ENCODE measurements at places on chromosomes 3 and 15.

DNA sequence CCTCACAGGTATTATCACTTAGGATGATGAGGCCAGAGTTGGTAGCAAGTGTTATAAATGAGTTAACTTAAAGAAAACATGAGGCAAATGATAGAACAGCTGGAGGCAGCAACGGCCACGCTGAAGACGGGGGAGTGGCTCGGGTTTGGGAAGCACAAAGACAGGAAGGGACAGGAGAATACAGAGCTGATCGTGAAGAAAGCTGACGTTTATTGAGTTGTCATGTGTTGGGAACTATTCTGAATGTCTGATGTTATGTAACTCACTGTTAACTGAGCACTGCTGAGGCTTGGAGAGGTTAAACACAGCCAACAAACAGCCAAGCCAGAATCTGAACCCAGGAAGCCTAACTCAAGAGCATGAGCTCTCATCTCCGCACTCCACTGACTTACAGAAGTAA, 42.3 kb downstream of the FGD5 start:
- no peak for DNase-seq

GRCh38 chr15:65089206-65089824, 12.8 kb downstream of the KBTBD13 start:
- no peak for DNase-seq

DNA sequence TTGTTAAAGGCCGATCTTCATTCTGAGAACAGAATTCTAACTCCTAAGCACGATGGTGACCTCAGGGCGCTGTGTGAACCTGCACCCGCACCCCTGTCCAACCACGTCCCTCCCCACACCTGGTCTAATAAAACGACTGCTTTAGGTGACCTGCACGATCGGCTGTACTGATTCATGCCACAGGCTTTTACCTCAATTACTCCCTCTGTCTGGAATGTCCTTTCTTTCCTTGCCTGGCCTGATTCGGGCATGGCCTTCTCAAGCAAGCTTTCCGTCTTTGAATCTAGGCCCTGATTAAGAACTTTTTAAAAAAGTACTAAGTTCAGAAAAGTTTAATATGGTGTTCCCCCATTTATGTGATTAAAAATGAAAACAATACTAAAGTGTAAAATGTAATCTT, 842 bp upstream of the U2SURP start:
- DNase-seq, result no peak

DNA sequence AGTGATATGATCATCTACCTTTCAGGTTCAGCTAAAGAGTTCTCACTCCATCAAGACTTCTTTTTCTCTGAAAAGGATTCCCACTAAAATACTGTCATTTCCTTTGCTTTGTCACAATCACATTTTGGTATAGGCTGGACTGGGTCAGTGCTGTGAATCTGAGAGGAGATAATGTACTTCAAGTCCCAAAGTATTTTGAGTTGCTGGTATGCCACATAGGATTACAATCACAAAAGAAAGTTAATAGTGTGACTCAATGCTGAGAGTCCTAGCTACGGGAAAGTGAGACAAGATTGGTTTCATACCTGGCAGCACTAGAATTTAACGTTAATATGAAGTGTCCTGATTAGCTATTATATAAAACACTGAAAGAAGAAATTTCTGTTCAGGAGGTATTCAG, 1073.5 kb downstream of the FHIT start:
- no peak for DNase-seq

DNA sequence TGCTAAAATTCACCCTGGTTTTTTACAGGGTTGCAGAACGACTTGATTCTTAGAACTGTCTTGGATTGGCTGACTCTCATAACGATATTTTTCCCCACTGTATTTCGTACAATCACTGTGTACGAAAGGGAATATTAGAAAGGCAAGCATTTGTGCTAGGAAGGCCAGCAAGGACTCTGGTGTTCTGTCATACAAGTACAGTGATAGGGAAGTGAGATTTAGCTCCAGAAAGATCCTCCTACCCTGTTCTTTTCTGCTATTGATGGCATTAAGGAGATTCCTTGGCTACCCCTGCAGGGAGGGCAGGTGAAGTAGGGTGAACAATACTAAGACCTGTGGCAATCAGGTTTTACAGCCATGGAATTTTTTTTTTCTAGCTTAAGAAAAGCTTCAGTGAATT, 53.8 kb upstream of the SCAANT1 start:
- DNase-seq, result no peak

DNA sequence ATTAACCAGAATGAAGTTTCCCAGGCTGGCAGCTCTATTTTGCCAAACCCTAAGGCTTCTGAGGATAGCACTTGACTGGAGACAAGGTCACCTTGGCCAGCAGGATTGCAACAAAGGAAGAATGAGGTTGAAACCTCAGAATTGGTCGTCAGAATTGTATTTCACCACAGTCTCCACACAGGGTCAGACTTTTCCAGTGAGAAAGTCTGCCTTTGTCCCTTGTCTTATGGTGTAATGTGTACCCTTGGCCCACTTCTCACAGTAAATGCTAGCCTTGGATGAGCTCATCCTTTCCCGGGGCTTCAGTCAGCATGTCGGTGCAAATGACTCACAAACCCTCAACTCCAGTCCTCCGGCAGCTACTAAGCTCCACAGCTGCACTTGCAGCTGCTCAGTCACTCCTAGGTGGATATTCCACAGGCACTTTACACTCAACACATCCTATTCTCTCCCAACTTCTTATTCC, 19.7 kb downstream of the SSR3 start:
- DNase-seq, result peak; percentile 91

- no peak for DNase-seq
These were observed 212.3 kb upstream of the LRRFIP2 start for GRCh38 chr3:37386627-37387230.

DNA sequence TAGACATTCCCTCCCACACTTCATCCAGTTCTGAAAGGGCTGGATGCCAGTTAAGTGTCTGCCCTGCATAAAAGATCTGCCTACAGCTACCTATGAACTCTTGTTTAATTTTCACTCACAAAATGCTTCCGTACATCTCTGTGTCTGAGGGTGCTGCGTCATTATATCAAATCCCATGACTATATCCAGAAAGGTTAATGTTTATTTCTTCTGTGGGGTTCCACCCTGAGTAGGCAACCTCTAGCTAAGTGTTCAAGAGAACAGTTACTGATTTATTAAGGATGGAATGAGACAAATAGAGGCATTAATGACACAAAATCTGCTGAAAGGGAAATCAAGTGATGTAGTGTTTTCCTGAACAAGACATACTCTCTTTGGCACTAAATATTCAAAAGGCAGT, 220.2 kb downstream of the MTHFS start:
- DNase-seq, result no peak

- DNase-seq, result no peak
These were observed 25.0 kb upstream of the DGKG start for GRCh38 chr3:186386883-186387560.

DNA sequence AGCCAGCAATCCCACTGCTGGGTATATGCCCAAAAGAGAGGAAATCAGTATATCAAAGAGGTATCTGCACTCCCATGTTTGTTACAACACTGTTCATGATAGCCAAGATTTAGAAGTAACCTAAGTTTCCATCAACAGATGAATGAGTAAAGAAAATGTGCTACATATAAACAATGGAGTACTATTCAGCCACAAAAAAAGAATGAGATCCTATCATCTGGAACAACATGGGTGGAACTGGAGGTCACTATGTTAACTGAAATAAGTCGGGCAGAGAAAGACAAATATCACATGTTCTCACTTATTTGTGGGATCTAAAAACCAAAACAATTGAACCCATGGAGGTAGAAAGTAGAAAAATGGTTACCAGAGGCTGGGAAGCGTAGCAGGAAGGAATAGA, 108.2 kb downstream of the TBC1D5 start:
- no peak for DNase-seq

- no peak for DNase-seq
These were observed 144.5 kb downstream of the FBLN2 start for GRCh38 chr3:13693441-13693840.

GRCh38 chr3:164360738-164361406, 717.4 kb downstream of the SI start:
- DNase-seq, result no peak

Measured in fibroblast of skin of left quadriceps (primary cell).